NCI-H1105 (cell line): ENCODE measurements at places on chromosomes 1 and 21.

- DNase-seq = no peak
Measured at GRCh38 chr21:18114810-18115209, 129.8 kb upstream of the CHODL start.

DNA sequence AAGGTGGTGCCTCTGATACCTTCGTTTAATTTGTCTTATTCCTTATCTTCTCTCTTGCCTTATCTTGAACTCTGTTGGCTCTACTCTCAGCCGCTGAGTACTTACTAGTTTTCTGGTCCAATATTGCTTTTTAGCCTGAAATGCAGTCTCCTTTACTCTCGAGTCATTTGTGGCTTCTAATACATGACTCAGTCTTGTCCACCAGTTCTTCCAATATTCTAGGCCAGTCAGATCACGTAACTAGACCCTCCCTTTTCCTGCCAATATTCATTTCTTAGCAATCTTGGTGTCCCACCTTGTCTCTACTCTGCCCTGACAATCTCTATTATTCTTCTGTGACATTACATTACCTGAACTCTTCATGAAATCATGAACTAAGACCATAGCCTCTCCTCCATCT is 555.8 kb downstream of the DPYD start:
- DNase-seq = no peak

GRCh38 chr1:5895446-5896406 is 96.5 kb downstream of the NPHP4 start:
- no peak for DNase-seq

DNA sequence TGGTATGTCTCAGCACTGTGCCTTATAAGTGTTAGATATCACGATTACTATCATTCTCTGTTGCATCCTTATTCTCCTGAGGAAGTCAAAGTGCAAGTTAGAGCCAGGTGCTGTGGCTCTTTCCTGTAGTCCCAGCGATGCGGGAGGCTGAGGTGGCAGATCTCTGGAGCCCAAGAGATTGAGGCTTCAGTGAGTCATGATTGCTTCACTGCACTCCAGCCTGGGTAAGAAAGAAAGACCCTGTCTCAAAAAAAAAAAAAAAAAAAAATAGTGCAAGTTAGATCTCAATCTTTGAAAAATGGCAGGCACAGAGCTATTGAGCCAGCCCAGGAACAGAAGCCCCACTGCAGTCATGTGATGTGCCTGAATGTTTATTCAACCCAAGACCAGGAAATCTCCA is 147.8 kb upstream of the POGK start:
- DNase-seq = no peak

DNA sequence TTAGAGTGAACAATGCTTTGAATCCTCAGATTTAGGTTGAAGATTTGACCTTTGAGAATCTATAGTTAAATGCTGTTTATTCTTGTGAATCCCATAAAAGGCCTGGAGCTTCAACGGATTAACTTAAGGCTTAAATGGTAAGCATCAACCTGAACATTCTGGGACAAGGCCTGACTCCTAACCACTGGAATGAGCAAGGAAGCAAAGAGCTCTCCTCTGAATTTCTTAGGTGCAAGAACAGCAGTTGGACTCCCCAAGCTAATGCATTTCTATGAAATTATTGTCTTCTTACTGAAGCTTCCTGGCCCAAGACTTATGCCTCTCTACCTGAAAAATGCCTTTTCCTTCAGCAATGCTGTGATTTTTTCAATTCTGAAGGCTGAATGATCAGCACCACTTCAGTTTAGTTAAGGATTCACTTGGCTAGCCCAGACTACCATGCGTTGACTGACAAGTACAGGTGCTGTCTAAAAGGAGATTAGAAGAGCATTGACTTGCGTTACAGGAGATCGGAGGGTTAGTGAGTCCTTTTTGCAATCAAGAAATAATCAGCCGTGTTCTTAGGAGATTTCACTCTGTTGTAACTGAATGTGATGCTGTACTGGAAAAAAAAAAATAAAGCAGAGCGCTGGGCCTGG is 178.5 kb downstream of the ZC3H11B start:
- DNase-seq = no peak

- no peak for DNase-seq
Measured at GRCh38 chr1:1179346-1179982, 5.8 kb downstream of the TTLL10 start.

DNA sequence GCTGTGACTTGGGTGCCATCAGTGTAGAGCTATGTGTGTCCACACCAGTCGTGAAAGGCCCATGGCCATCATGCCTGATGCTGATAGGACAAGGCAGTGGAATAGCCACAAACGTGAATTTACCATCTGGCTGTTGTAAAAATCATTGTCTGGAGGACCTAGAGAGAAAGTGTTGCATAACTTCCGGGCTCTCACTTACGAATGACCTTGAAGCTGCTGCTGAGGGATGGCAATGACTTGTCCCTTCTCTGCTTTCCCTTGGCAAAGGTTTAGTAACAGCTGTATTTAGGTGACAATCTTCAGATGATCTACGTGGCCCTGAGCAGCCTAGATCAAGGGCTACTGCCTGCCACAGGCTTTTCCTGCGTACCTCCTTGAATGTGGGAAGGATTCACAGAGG is 5.8 kb downstream of the ATP1B1 start:
- no peak for DNase-seq

DNA sequence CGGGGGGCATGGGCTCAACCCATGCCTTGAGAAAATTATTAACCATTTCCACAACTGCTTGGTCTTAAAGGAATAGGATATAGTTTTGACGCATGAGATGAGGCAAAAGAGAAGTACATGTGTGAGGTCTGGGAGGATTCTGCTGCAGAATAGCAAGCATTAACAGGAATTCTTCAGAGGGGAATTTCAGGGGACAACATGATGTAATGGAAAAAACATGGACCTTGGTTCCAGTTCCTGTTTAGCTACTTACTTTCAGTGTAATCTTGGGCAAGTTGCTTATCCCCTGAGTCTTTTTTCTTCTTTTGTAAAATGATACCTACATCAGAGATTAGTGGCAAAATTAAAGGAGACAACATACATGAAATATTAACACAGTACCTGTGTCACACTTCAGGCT is 85.6 kb downstream of the PRRX1 start:
- DNase-seq = no peak

GRCh38 chr1:242690849-242691609 is 166.5 kb upstream of the PLD5 start:
- DNase-seq = no peak

- no peak for DNase-seq
Measured at GRCh38 chr21:35963920-35964451, 96.3 kb downstream of the SETD4 start.

DNA sequence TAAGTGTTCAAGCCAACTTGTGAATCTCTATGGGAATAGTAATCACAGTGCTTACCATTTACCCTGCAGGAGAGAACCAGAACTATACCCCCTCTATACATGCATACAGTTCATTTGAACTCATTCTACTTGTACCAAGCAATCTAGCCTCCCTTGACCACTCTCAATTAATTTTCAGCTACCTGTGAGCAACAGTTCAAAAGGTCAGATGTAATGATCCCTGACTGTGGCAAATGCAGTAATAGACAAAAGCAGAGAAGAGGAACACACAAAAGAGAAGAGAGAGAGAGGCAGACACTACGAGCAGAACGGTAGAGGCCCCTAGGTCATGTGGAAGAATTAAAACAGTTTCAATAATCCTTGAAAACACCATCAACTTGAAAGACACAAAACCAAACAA is 52.8 kb downstream of the FMO4 start:
- DNase-seq = no peak
